ENCODE measurements at places on chromosomes 11 and 22.

GRCh38 chr11:102685754-102686153 lies 19.8 kb downstream of the MMP27 start:
- no peak for DNase-seq

DNA sequence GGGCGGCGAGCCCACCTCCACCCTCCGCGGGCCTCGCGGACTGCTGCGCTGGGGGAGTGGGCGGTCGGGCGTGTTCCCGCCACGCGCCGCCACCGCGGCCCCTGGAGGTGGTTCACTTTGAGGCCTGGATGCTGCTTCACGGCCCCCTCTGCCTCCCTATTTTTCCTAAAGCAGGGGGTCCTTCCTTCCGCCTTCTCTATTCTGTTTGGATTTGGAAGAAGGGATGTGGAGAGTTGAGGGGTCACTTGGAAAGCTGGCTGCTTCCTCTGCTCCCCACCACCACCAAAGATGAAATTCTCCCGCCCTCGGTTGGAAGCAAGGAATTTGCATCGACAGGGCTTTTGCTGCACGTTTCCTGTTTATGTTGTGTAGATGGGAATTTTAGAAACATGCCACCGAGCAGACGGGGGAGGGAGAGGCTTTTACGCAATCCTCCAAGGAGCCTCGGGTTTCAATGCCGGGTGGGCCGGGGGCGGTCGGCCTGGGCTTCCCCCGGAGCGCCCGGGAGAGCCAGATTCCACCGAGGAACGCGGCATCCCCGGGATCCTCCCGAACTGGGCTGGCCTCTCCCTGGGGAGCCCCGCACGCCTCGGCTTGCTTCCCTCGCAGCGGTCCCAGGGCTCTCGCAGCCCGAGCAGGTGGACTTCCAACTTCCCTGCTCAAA lies 403 bp upstream of the SBF2 start:
- DNase-seq: no peak

DNA sequence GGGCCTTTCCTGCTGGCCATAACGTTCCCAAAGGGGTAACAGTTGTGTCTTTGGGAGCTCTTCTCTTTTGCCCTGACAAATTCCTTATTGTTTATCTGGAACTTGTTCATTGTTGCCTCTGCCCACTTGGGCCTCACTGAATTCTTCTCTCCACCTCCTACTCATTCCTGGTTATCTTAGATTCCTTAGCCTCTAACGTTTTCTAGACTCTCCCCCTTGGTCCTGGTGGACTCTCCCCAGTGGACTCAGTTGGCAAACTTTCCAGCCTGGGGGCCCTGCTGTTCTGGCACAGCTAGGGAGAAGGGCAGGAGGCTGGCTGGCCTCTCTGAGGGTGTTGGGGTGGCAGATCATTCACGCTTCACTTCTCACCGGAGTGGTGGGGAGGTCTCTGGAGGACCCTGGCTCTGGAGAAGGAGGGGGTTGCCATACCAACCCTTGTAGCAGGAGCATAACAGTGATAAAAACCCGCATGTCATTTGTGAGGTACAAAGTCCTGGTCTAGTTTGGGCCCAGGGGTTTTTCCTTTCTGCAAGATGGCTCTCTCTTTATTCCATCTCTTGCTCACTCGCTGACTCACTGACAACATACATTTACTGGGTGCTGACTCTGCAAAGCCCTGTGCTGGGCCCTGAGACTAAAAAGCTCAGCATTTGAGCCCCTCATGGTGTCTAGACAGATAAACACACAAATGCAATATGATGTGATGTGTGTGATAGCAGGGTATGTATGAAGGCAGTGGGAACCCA lies 39.7 kb downstream of the YWHAH start:
- DNase-seq: no peak

DNA sequence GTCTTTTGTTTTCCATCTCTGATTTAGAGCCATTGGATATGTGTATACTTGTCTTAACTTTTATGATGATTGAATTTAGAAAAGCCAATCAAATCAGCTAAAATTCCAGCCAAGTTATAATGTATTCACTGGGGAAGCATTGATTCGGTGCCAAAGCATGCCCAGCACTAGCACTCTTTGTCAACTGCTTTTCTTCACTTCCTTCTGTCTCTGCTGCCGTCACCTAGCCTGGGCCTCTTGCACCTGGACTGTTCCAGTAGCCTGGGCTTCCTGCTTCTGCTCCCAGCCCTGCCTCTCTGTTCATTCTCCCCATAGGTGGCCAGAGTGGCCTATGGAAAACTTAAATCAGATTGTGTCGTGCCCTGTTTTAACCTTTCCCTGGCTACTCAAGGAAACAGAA lies 80.7 kb downstream of the NAV2 start:
- DNase-seq: no peak

GRCh38 chr11:17353821-17354600 lies 2.4 kb downstream of the NCR3LG1 start:
- no peak for DNase-seq

- DNase-seq: peak; percentile 71
These were observed 50.3 kb downstream of the CD6 start for GRCh38 chr11:61021661-61022212.

DNA sequence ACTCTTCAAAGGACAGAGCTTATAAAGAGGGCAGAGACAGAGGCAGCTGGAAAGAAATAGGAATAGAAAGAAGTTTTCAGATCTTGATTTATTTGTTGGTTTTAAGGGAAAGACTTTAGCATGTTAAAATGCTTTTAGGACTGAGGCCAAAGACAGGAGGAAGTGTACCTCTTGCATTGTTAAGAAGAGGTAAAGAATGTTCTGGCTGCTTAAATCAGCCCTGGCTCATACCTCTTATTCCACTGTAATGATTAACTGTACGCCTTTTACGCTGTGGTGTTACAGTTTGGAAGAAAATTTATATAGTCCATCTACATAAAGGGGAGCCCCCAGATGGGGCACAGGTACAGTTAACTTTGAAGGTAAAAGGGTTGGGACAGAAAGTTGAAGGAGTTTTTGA lies 10.1 kb upstream of the MPZL2 start:
- no peak for DNase-seq

DNA sequence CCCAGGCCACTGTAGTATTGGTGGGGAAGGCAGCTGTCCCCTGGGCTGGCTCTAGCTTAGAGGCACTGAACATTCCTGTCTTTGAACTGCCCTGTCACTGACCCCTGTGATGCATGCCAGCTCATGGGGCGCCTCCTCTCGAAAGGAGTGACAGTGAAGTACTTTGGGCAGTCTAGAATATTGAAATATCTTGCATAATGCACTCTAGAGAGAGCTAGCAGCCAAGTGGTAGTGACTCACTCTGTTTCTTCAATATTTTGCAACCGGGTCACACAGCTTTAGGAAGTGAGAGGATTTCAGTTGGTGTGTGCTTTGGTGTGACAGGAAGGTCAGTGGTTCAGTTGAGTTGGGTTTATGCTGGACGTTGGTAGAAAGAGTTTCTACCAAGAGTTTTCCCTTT lies 35.5 kb upstream of the ST14 start:
- no peak for DNase-seq

- DNase-seq: no peak
These were observed 19.3 kb downstream of the HPS4 start for GRCh38 chr22:26464312-26464711.

DNA sequence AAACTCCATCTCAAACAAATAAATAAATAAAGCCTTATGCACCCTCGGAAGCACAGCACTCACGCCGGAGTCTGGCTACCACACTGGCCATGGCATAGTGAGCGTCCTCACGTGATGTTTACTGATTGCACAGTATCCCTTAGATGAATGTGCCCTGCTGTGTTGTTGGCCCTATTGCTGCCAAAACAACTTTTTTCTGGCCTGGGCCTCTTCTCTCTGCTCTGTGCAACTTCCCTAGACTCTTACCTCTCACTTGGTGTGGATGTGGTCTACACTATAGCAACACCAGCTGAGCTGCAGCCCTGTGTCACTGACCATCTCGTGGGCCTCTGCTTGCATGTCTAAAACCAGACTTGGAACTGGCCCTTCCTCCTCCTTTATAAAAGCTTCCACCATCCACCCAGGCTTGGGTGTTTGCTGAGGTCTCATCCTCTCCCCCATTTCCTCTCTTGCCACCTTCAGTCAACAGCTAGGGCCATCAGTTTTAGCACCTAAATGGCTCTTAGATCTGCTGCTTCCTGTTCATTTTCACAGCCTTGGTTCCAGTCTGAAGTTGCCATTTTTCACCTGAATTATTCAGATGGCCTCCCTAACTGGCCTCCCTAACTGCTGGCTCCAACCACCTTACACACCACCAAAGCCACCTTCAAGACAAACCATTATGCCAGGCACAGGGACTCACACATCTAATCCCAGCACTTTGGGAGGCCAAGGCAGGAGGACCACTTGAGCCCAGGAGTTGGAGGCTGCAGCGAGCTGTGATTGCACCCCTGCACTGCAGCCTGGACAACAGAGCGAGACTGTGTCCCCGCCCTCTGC lies 9.2 kb downstream of the ZNF74 start:
- DNase-seq: no peak

DNA sequence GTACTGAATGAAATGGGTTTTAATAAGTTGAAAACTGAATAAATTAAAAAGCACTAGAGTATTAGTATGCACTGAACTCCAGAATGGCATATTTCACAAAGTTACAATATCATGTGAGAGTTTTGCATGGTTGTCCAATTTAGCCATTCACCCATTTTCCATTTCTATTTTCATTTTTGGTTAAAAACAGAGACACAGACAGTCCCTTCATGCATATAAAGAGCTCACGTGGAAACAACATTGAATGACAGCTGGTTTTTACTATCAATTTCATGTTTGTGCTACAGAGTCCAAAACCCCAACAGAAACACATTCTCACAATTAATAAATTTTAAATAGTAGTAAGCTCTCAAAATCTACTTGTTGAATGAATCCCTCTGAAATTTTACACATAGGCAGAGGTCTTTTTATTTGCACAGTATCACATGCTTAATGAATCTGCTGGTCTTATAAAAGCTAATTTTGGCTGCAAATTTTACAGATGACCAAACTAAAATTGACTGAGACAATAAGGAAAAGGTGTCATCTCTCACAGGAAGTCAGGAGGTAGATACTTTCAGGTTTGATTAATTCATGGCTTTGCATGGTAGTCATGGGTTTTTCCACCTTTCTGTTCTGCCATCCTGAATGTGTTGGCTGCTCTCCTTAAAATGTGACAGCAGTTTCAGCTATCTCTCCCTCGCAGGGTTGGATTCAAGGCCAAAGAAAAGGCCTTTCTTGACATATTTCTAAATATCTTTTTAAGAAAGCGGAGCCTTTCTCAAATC lies 20.6 kb upstream of the DDI1 start:
- no peak for DNase-seq

DNA sequence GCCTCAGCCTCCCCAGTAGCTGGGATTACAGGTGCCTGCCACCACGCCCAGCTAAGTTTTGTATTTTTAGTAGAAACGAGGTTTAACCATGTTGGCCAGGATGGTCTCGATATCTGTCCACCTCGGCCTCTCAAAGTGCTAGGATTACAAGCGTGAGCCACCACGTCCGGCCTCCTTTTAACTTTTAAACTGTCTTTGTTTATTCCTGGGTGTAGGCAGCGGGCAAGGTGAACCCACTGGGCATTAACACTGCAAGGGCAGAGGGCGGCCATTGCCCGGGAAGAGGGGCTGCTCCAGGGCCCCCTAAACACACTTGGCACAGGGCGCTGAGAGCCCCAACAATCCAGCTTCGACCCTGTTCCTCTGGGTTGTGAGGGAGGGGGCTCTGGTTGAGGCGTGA lies 693.6 kb downstream of the BRD1 start:
- no peak for DNase-seq

GRCh38 chr11:111502611-111503010 lies 9.6 kb downstream of the BTG4 start:
- DNase-seq: no peak

DNA sequence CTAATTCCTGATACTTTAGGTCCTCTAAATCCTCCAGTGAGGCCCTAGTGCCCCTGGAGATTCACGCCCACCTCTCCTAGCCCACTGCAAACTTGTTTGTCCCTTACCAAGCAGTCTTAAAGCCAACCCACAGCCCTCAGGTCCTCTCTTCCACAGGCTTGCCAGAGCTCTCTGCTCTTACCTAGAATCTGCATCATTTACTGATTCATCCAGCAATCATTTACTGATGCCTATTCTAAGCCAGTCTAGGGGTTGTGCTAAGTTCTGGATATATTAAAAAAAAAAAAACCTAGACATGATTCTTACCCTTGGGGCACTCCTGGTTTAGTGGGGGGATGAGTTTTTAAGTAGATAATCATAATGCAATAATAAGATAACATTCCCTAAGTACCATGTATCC lies 43.0 kb upstream of the PLET1 start:
- no peak for DNase-seq

GRCh38 chr22:22737590-22737989 lies 93.2 kb downstream of the GGTLC2 start:
- no peak for DNase-seq

GRCh38 chr11:125105926-125106325 lies 5.5 kb downstream of the TMEM218 start:
- no peak for DNase-seq

- DNase-seq: no peak
These were observed 18.5 kb downstream of the PLA2G6 start for GRCh38 chr22:38162881-38163843.

- DNase-seq: no peak
These were observed 162.7 kb upstream of the SORL1-AS1 start for GRCh38 chr11:121615501-121615900.

DNA sequence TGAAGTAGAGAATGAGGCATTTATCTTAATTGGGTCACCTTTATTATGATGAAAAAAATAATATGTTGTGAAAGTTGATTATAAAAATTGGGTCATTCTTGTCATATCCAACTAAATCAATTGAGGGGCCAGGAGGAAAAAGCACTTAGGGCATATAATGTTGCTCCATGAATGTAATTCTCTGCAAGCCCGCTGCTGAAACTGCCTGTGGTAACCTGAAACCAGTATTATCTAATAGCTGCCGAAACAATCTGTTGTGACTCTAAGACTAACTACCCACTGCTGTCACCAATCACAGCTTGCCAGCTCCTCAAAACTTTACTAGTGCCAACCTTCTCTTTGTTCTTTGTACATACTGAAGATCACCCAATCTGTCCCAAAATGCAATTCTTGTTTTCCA lies 115.8 kb downstream of the ATG16L2 start:
- DNase-seq: no peak

DNA sequence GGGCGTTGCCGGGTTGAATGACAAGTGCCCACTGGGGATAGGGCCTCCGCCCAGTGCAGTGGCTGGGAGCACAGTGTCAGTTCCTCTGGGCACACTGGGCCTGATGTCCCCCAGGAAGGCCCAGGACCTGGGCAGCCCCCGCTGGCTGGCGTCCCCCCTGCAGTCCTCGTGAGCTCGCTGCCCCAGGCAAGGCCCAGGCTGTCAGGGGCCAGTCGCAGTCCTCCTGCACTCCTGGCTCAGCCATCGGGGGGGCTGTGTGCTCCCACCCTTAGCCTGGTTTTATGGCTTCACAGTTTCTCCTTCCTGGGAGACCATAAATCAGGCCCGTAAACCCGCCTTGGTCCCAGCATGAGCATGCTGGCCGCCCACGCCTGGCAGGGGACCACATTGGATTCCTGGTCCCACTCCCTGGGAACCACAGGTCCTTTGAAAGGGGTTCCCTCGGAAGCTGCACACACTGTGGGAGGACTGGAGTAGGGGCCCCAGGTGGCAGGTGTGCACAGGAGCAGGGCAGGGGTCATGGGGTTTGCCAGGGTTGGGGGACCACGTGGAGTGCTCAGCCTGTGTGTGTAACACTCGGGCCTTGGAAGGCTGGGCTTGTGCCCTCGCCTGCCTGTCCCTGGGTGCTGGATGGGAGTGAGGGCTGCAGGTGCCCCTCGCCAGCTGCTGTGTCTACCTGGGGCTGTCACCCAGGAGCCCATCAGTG lies 113.6 kb downstream of the KCNQ1OT1 start:
- DNase-seq: no peak

- DNase-seq: no peak
These were observed 226.2 kb upstream of the BLID start for GRCh38 chr11:122342089-122342744.

GRCh38 chr11:125886997-125887372 lies 483 bp upstream of the HYLS1 start:
- DNase-seq: no peak
